Hematopoietic multipotent progenitor cell treated with erythropoietin and hydrocortisone succinate and interleukin-3 and kit ligand, for 15 days (in vitro differentiated cells): ENCODE measurements at places on chromosomes 13 and 19.
A peak's percentile ranks its signal among the peaks of the same experiment; 100 is the strongest.

DNA sequence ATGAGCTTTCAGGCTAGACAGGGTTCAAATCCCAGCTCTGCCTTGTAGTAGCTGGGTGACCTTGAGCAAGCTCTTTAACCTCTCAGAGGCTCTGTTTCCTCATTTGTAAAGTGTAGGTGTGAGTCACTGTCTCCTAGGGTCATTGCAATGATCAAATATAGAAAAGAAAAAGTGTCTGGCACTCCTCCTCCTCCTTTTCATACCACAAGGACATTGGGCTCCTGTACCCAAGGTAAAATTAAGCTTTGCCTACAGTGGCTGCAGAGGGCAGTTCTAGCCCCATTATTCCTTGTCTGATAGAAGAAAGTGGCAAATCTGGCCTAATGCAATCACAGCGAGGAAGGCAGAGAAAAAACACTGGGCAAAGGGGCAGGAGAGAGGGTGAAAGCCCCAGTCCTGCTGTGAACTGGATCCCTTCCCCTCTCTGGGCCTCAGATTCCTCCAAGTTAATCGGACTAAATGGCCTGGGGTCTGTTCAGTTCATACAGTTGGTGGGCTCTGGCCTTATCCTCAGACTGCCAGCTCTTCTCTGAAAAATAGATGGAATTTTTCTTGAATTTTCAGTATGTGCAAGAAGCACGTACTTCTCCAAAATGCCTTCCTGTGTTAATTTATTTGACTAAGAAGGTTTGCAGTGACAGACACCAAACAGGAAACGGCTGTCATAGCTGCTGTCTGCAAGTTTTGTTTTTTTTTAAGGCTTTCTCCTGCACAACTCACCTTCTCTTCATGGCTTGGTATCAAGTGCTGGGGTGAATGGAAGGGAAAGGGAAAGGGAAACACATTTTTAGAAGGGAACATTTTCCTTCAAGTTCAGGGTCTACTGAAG is 35.3 kb downstream of the RGCC start:
- no peak for DNase-seq

DNA sequence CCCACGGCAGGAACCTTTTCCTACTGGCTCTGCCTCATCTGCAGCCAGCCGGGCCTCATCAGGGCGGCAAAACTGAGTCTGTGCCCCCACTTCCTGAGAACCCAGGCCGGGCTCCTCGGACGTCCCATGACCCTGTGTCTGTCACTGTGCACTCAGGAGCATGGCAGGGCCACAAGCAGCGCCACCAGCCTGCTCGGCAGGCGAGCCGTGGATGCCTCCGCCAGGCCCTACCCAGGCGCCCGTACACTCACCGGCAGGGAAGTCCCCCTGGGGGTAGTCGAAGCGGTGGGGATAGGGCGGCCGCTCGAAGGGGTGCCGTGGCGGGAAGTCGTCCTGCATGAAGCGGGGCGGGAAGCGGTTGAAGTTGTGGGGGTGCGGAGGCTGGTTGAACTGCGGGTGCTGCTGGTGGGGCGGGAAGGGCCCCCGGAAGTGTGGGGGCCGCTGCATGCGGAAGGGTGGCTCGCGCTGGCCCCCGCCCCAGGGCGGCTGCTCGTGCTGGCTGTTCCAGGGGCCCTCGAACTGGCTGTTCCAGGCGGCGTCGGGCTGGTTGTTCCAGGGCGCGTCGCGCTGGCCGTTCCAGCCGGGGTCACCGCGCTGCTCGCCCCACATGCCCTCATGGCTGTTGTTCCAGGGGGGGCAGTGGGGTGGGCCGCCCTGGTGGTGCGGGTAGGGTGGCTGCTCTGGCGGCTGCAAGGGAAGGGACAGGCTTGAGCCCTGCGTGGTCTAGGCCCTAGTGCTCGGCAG is 17.1 kb downstream of the CHERP start:
- no peak for DNase-seq

DNA sequence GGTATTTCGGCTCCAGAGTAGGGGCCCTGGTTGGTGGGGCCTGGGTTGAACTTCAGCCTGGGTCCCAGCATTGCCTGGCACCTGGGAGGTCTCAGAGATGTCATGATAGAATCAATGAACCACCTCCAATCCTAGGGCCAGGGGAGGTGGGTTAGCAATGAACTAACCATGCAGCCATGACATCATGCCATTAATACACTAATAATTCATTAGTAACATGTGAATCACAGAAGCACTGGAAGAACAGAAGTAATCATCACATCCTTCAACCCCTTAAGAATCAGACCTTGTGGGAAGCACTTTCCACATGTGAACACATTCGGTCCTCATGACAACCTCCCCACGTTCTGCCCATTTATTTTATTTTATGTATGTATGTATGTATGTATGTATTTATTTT is 6.9 kb downstream of the NOSIP start:
- DNase-seq: no peak

DNA sequence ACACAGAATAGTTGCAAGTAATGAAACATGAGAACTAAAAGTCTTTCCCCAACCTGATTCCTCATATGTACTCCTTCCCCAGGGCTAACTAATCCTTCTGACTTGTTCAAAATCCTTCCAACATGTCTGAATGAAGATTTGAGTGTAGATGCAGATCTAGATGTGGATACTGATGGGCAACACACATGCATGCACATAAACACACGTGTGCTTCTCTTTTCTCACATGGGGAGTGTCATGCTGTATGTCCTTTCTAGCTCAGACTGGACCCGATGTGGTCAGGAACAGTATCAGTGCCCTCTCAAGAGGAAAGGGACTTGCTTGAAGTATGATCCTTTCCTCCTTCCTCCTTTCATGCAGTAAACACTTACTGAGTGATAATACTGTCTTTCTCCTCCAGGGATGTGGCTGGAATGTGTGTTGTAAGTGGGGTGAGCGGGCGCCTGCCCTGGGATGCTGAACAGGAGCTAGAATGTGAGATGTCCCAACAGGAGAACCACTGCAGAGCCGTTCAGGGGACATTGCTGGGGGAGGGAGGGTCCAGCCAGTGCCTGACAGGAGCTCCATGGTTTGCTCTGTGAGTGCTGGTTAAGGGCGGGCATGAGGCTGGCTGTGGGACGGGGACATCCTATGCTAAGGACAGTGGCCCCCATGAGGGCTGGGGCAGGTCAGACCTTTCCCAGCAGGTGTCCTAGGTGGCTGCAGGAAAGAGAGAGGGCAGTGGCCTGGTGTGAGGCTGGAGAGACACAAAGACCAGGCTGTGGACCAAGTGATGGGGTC is 146.9 kb downstream of the TEX29 start:
- DNase-seq: no peak

- no peak for DNase-seq
Measured at GRCh38 chr13:34019870-34020269, 201.9 kb downstream of the RFC3 start.

DNA sequence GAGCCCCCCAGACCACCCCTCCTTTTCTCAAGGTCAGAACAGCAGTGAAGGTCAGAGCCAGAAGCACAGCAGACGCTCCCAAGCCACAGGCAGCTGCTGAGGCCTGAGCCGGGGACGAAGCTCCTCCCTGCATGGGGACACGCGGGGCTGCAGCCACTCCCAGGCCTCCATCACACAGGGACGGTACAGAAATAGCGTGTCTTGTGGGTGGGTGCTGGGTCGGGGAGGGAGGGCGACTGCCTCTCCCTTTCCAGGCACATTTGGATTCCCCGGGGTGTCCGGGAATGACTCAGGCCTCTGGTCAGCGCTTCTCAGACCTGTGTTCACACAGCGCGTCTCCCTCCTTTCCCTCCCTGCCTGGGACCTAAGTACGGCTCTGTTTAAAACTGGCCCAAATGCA is 33.2 kb downstream of the RASA3 start:
- DNase-seq: no peak

DNA sequence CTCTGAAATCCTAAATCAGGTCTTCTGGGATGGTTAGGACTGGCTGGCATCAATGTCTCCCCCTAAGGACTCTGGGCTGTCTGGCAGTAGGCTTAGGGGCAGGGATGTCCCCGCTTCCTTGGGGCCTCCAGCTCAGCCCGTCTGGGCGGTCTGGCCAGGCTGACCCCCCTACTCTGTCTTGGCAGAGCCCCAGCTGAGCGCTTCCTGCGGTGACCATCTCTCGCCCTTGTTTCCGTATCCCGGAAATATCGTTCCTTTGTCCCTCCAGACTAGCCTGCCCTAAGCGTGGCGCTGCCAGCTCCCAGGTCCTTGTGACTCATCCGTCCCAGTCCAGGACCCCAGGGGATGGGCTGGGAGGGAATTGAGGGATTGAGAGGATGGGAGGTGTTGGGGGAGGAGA is 11.3 kb downstream of the GTPBP3 start:
- no peak for DNase-seq

DNA sequence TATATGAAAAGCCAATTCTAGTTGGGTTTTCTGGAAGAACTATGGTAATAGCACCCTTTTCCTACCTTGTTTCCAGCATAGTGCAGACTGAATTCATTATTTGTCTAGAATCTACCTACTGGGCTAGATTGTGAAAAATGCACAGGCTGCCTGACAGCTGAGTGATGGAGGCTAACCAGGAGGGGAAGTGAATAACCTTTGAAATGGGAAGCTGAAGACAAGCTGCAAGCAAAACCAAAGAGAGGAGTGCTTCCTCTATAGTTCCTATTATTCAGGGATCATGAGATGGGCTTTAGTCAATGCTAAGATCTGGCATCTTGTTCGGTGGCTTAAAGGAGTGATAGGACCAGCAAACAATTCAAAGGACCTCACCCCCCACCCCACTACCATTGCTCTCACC is 26.9 kb downstream of the MZT1 start:
- DNase-seq: no peak

- no peak for DNase-seq
Measured at GRCh38 chr13:94178625-94179244, 300.7 kb downstream of the DCT start.

- peak; percentile 44 for DNase-seq
Measured at GRCh38 chr19:47110521-47111005, 3.0 kb downstream of the ZC3H4 start.

DNA sequence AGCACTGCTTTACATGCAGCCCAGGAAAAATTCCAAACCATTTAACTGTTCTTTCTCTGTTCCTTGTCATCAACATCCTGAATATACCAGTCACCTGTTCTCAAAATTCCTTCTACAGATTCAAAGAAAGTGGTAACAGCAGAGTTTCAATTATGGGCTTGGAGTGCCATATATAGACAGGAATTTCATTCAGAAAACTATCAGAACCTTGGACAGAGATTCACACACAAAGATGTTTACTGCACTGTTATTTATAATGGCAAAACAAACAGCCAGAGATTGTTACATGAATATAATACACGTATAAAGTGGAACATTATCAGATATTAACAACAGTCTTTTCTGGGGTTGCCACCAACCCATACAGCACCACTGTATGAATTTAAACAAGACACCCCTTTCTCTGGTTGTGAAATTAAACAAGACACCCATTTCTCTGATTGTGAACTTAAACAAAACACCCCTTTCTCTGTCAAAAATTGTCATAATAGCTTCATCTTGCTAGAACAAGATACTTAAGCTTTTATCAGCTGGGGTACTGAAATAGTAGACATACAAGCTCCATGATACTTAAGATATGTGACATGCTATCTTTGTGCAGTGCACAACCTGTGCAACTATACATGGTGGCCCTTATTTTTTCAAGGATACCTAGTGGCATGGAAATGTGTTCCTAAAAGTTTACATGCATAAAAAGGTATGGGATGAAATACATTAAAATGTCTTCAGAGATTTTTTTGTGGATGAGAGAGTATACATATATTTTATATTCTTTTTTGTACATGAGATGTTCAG is 12.6 kb downstream of the CACNA1A start:
- no peak for DNase-seq

- DNase-seq: no peak
Measured at GRCh38 chr19:36963280-36963679, 47.1 kb downstream of the ZNF568 start.

DNA sequence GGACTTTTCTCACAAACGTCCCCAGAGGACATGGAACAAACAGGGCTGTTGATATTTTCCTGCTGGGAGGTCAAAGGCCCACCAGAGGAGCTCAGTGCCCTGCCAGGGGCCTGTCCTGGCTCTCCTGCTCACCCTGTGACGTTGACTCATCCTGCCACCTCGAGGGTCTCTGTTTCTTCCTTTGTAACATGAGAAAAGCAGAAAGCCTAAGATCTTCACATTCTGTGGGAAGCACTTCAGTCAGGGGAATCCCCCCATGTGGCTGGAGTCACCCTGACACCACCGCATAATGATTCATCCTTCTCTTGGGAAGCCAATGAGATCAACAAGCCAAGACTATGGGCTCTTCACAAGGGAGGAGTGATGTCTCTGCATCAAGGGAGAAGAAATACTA is 147.9 kb downstream of the KATNAL1 start:
- DNase-seq: no peak

GRCh38 chr19:18273561-18274218 is 562 bp downstream of the IQCN start:
- no peak for DNase-seq

DNA sequence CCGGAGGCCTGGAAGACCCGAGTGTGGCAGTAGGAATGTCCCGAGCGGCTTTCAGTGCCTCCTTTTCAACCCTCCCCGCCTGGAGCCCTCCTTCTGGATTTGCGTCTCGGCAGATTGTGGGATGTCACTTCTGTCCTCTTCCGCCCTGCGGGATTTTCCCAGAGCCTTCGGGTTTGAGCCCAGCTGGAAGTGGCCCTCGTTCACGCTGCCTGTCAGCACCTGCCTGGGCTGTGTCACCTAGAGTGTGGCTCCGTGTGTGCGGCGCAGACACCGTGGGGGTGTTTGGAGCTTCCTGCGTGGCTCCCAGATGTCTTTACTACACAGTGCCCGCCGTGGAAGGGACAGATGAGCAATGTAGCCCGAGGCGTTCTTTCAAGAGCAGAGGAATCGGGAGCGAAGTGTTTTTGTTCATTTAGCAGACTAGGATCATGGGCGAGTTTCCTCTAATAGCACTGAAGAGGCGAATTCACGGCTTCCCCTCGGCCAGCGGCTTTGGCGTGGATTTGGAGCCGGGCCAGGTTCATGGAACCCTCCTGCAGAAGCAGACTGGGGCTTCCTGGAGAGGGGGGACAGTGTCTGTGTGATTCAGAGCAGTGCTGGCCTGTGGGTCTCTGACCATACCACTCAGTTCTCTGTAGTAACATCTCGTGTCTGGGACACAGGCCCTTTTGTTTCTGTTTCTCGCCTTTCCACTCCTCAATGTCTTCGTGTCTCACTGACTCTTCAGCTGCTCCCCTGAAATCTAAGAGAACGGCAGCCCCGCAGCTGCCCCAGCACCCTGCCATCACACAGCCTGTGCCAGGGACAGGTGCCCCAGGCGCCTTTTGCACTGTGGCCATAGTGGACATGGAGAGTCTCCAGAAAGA is 68.0 kb downstream of the KDM4B start:
- no peak for DNase-seq

GRCh38 chr13:67776151-67776550 is 546.0 kb upstream of the PCDH9 start:
- no peak for DNase-seq

GRCh38 chr19:33781996-33782395 is 14.7 kb upstream of the KCTD15 start:
- no peak for DNase-seq

GRCh38 chr19:55285229-55285890 is 1.6 kb downstream of the BRSK1 start:
- no peak for DNase-seq

DNA sequence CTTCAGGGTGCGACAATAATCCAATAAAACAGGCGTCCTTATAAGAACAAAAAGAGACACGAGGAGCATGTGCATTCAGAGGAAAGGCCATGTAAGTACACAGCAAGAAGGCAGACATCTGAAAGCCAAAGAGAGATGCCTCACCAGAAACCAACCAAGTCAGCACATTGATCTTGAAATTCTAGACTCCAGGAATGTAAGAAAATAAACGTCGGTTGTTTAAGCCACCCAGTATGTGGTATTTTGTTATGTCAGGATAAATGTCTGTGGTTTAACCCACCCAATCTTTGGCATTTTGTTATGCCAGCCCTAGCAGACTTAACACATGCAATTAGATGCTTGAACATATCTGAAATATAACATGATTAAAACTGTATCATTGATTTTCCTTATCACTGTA is 452.0 kb downstream of the SLITRK6 start:
- DNase-seq: no peak
